ENCODE measurements at places on chromosomes 5 and 9.

DNA sequence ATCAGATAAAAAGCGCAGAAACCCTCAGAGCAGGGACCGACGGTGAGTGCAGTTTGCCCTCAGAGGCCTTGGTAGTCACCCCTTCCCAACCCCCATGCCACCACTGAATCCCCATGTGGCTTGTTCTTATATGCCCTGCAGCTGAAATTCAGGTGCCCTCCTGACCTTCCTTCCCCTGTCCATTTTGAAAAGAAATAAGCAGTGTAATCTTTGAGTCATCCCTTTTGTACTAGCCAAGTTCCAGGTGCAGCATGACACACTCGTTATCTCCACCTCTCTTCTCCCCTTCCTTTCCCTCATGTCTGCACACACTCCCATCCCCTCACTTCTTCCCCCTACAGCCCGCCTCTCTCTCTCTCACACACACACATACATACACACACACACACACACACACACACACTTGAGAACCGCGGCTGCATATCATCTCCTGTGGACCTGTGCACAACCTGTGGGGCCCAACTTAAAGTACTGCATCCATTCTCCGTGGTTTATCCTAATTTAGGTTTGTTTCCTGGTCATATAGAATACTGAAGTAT lies 53.1 kb downstream of the SYK start:
- DNase-seq: no peak

DNA sequence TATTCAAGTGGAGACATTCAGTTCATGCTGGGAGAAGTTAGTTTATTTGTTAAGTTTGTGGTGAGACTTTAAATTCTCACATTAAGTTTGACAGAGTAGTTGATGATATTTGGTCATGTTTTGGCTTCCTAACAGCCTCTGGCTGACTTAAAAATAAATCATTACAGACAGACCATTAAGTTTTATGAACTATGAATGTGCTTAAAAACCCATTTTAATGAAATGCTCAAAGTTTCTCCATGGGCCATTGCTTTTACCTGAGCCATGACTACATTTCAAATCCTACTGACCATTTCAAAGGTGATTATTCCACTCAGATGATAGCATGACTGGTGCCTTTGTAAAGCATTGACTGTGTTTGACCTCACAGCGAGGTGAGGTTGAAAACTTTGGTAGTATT lies 192.7 kb downstream of the LRRC70 start:
- no peak for DNase-seq

GRCh38 chr9:86945728-86946200 lies 1.5 kb downstream of the GAS1 start:
- peak; percentile 9 for DNase-seq

DNA sequence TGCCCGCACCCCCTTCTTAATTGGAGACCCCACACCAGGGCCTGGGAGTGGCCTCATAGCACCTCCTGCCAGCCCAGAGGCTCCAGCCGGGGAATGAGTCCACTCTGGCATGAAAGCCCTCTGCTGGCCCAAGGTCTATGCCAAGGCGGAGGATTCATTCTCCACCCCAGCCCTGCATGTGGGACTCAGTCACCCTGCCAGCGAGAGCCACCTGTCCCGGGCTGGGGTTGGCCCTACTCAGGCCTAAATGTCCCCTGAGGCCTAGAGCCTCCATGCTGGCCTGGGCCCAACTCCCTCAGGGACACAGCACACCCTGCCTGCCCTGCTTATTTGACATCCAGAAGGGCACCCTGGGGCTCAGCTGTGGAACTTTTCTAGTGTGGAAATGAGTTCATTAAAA lies 1.0 kb upstream of the RAPGEF1 start:
- DNase-seq: no peak

DNA sequence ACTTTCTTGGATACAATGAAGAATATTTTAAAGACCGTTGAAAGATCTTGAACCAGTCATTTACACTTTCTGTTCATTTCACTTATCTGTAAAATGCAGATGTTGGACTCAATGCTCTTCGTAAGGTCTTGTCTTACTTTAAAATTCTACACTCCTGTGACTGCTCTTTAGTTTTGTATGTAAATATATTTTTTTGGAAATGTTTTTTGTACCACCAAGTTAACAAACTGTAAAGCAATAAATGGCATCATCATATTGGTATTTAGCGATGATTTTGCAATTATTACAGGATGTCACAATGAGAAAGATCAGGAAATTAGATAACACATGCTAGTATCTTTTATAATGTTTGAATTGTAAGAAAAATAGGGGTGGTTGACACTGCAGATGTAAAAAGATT lies 80.8 kb upstream of the GNAQ start:
- DNase-seq: no peak

DNA sequence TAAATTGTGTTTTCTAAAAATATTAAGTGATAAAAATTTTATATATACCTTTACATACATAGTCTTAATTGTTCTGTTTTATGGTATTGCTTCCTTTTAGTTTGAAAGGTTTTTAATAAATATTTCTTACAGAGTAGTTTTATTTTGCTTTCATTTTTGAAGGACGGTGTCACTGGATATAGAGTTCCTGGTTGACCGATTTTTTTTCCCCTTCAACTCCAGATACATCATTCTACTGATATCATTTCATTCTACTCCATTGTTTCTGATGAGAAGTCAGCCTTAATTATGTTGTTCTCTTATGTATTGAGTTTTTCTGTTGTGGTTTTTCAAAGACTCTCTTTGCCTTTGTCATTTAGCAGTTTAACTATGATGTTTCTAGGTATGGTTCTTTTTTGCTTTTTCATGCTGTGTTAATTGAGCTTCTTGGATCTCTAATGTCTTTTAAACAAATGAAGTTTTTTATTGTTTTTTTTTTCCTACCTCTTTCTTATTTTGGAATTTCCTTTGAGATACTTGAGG lies 30.4 kb downstream of the MTREX start:
- peak; percentile 21 for DNase-seq

DNA sequence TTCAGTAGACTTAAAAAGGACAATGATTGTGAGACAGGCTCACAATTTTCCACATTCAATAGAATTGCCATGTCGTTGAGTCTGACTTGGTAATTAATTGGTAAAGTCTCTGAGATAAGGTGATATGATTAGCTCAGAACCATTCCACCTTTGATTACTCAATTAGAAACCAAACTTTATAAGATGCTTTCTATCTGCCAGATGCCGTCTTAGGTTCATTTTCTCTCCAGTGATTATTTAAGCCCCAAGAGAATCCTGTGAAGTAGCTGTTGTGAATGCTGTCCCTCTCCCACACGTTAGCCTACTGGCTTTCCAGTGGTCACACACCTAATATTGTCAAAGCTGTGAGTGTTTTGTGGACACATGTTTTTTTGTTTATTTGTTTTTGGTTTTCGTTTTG lies 528.9 kb upstream of the ZNF462 start:
- no peak for DNase-seq

- peak; percentile 28 for DNase-seq
Observed at GRCh38 chr9:100473276-100474081, 530 bp downstream of the TMEFF1 start.
